ENCODE measurements at places on chromosomes 5 and 9. TPM values are rescaled to one million over a fixed set of nuclear protein-coding genes. Genes with fewer than 3 reads are reported as not detected.

PRR16 gene
- not detected for total RNA-seq

RIOK2 gene
- 29.0 TPM for total RNA-seq

LOX gene
- not detected for total RNA-seq

ANKRD33B gene
- total RNA-seq, result 3.3 TPM

NIPAL4 gene
- 0.30 TPM for total RNA-seq

HSPA4 gene
- 76.8 TPM for total RNA-seq

CDKN2B-AS1 gene
- 6.4 TPM for total RNA-seq

SV2C gene
- total RNA-seq, result 0.03 TPM

GPR150 gene
- total RNA-seq, result 1.8 TPM

MYO10 gene
- total RNA-seq, result not detected
